ENCODE measurements at places on chromosomes 7 and 10. TPM values are rescaled to one million over a fixed set of nuclear protein-coding genes. Genes with fewer than 3 reads are reported as not detected.

The SLC29A3 gene
- total RNA-seq: 8.2 TPM

The MCMBP gene
- 48.7 TPM for total RNA-seq

The TMEM176B gene
- total RNA-seq: 0.17 TPM

The NXPH1 gene
- not detected for total RNA-seq

The PAX4 gene
- total RNA-seq: not detected

The INHBA gene
- total RNA-seq: 71.5 TPM

The CH25H gene
- total RNA-seq: 0.17 TPM

The SOSTDC1 gene
- total RNA-seq: 40.0 TPM

The FAM25C gene
- not detected for total RNA-seq

The CPVL gene
- total RNA-seq: not detected
